ENCODE measurements at places on chromosomes 2 and 18.

- DNase-seq: no peak
Observed at GRCh38 chr2:231211486-231211885, 13.1 kb downstream of the ARMC9 start.

DNA sequence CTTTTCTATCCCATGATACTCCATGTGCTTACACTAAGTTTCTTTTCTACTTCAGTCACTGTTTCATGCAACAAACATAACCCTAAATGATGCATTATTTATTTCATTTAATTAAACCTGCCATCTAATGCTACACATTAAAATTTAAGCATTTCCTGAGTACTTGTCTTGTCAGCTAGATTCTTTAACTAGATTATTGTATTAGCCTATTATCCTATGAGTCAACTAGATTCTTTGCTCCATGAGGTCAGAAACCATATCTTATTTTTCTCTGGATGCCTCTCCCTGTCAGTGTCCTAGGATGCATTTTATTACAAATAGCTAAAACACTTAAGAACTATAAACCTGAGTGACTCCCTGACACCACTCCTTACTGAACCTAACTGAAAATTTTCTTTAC, 652.4 kb downstream of the SLC4A3 start:
- DNase-seq: no peak

DNA sequence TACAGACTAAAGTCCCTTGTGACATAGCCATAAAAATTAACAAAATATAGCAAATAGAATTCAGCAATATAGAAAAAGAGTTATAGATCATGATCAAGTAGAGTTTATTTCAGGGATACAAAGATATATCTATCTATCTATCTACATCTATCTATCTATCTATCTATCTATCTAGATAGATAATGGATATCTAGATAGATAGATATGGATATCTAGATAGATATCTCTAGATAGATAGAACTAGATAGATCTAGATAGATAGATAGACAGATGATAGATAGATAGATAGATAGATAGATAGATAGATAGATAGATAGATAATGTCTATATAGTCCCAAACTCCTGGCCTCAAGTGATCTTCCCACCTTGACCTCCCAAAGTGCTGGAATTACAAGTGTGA, 17.3 kb upstream of the CHMP3 start:
- no peak for DNase-seq

- DNase-seq: no peak
Observed at GRCh38 chr2:140893685-140894084, 1237.1 kb downstream of the LRP1B start.

GRCh38 chr2:99648178-99648844, 158.5 kb upstream of the REV1 start:
- no peak for DNase-seq

- DNase-seq: no peak
Observed at GRCh38 chr2:241373446-241373845, 17.4 kb downstream of the FARP2 start.

DNA sequence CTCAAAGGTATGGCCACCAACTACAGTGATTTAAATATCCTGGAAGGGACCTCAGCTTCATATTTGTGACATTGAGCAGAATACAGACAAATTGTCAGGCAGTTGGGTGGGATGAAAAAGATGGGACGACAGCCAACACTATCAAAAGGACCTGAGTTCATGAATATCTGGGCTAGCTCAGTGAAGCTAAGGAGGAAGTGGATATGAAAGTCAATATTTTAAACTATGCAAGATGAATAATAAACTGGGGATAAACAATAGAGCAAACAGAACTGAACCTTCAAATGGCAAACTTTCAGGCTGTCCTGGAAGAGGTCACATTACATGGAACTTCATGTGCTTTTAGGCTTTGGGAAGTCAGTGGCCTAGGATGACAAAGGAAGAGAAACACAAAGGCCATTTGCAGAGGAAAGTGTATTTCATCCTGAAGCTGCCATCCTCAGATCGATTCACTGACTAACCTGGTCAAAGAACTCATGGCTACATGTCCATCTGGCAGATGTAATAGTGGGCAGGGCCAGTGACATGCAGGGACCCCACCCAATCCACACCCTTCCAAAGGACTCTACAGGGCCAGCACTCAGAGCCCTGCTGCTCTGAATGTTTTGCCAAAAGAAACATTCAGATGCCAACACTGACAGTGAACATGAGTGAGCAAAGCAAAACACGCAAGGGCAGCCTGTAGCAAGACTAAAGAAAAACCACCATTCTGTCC, 175.7 kb downstream of the ETAA1 start:
- DNase-seq: no peak

Measured in stimulated activated CD4-positive, alpha-beta T cell treated with anti-CD3 and anti-CD28 coated beads, Interleukin-4, amount 100 ng/mL, for 24 hours (primary cell).